ENCODE measurements at places on chromosomes 13 and 19. TPM values are rescaled to one million over a fixed set of nuclear protein-coding genes. Genes with fewer than 3 reads are reported as not detected.

The MBNL2 gene
- 85.8 TPM for total RNA-seq

DNA sequence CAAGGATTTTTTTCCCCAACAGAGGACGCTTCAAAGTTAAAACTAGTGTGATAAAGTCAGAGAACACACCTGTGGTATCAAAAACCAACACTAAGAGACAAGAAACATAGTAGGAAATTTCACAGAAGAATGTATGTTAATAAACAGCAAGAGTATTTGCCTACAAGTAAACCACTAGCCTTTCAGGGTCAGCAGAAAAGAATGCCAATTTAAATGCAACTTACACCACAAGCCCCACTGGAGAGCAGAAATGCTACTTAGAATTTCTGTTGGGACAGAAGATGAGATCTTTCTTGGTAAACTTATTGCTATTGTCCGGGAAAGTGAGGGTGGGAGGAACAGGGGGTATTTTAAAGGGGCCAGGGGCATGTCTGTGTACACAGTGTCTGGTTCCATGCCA, 68.6 kb downstream of the STK24 start:
- H3K27me3 ChIP-seq, result no peaks in the 10 kb centered on the region
- peaks cover 62% of the 10 kb centered on the region for H3K4me1 ChIP-seq
- H3K27ac ChIP-seq, result peak overlapping the region; percentile 87
- H3K36me3 ChIP-seq, result peaks cover 8% of the 10 kb centered on the region
- DNase-seq, result no peak

GRCh38 chr13:45333251-45333976, 7.6 kb downstream of the TPT1 start:
- peak overlapping the region; percentile 89 for H3K27ac ChIP-seq
- peaks cover 52% of the 10 kb centered on the region for H3K36me3 ChIP-seq
- H3K4me1 ChIP-seq, result peaks cover 60% of the 10 kb centered on the region
- no peaks in the 10 kb centered on the region for H3K27me3 ChIP-seq

DNA sequence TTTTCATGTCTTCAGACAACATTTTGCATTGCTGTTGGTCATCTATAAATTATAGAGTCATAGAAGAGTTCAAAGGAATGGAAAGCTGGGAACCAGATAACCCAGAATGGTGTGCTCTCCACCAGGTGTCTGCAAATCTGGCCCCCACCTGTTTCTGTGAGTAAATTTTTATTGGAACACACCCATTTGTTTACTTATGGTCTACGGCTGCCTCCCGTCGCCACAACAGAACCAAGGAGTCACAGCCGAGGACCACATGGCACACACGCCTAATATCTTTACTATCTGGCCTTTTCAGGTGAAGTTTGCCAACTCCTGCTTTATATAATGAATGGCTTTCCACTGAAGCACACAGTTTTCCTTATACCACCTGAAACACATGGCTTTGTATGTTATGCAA, 58.2 kb downstream of the EFNB2 start:
- H3K4me3 ChIP-seq, result no peak overlapping the region
- no peak overlapping the region for H3K27ac ChIP-seq
- H3K4me1 ChIP-seq, result peaks cover 7% of the 10 kb centered on the region

- no peak overlapping the region for H3K4me3 ChIP-seq
- no peak overlapping the region for H3K27ac ChIP-seq
- no peaks in the 10 kb centered on the region for H3K4me1 ChIP-seq
- no peaks in the 10 kb centered on the region for H3K36me3 ChIP-seq
- DNase-seq, result no peak
These were observed 169.3 kb downstream of the LHFPL6 start for GRCh38 chr13:39433651-39434050.

GRCh38 chr13:102724923-102725322, 30.1 kb upstream of the METTL21C start:
- H3K4me3 ChIP-seq, result no peak overlapping the region
- no peaks in the 10 kb centered on the region for H3K27me3 ChIP-seq
- peaks cover 14% of the 10 kb centered on the region for H3K4me1 ChIP-seq
- no peak overlapping the region for H3K27ac ChIP-seq
- DNase-seq, result peak; percentile 92

- peaks cover 14% of the 10 kb centered on the region for H3K27me3 ChIP-seq
- H3K27ac ChIP-seq, result no peak overlapping the region
- DNase-seq, result no peak
- peaks cover 16% of the 10 kb centered on the region for H3K4me1 ChIP-seq
- no peak overlapping the region for H3K4me3 ChIP-seq
These were observed 24.5 kb upstream of the DPP9 start for GRCh38 chr19:4748185-4748584.

GRCh38 chr13:112888238-112889111, 80.5 kb upstream of the MCF2L start:
- no peak overlapping the region for H3K4me3 ChIP-seq
- H3K4me1 ChIP-seq, result no peaks in the 10 kb centered on the region
- DNase-seq, result no peak
- no peaks in the 10 kb centered on the region for H3K27me3 ChIP-seq
- no peak overlapping the region for H3K27ac ChIP-seq

All from MCF 10A (cell line).